ENCODE measurements at places on chromosomes 13 and 19.

DNA sequence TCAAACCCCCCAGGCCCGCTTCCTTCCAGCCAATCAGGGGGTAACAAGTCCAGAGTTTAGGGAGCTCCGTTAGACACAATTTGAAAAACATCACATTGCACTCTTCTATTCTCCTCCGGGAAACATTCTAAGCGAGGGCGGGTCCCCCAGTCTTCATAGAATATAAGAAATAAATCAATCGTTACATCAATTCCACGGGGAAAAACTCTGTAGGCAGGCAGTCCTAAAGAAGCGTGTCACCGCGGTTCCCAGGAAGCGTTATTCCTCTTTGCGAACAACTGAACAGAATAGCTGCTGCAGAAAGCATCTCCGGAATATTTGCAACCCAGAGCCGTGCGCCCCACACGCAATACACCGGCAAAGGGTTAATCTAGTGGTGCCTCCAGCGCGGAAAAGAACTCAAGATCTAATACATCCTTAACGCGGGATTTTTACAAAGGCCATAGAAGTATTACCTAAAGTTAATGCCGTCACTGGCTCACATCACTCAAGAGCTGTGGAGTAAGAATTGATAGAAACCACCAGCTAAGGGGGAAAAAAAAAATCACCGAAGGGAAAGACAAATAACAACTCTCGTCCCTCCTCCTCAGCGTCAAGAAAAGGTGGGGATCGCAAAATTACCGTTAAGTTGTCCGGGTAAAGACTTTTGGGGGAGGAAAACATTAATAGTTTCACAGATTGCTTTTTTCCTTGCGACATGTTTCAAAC, 65.1 kb downstream of the KCNRG start:
- DNase-seq = peak; percentile 53

DNA sequence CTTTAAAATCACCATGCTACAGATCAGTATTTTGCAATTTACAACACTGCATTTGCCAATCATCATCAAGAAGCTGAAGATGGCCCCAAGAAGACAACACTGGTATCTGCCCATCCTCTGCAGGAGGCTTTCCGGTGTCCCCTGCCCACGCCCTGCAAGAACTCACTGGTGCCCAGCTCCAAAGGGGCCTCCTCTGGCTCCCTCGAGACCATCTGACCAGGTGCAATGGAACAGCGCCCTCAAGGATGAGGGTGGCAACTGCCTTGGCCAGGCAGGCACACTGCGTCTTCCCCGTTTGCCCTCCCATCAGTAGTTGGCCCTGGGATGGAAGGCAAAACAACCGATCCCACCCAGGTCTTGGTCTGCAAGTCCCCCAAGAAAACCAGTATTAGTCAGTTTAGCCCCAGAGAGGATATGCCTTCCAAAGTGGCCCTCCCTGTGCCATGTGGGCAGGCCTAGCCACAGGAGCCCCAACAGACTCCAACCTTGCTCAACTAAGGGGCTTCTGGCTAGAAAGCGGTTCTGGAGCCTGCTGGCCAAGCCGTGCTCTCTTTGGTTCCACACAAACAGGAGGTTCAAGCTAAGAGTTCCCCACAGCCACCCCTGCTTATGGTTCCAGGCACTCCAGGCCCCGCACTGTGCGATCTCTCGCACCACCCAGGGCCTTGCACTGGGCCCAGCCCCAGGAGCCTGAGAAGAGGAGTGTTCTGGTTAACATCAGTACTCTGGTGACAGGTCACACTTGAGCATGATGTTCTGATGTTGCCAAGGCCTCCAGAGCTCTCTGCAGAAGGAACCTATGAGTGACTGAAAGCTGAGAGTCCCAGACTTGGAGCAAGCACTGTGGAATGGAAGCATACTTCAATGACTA, 4.7 kb downstream of the PCID2 start:
- DNase-seq = no peak

DNA sequence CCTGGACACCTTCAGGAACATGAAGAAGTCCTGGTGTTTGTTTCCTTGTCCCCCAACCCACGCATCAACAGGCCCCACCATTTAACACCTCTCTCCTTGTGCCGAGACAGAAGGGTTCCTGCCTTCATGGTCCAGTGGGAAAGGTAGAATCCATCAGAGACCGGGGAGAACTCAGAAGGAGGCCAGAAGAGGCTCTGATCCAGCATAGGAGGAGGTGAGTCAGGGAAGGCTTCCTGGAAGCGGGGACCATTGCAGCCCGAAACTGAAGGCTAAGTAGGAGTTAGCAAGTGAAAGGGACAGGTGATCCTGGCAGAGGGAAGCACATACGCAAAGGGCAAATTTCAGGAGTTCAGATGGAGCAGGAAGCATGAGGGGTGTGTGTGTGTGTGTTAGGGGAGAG, 484 bp downstream of the ICAM3 start:
- DNase-seq = no peak

- no peak for DNase-seq
Measured at GRCh38 chr13:78187781-78188180, 269.1 kb upstream of the EDNRB start.

GRCh38 chr19:7337380-7338194, 11.2 kb upstream of the ARHGEF18 start:
- DNase-seq = no peak

GRCh38 chr13:28532388-28533124, 37.6 kb upstream of the FLT1 start:
- DNase-seq = peak; percentile 42

DNA sequence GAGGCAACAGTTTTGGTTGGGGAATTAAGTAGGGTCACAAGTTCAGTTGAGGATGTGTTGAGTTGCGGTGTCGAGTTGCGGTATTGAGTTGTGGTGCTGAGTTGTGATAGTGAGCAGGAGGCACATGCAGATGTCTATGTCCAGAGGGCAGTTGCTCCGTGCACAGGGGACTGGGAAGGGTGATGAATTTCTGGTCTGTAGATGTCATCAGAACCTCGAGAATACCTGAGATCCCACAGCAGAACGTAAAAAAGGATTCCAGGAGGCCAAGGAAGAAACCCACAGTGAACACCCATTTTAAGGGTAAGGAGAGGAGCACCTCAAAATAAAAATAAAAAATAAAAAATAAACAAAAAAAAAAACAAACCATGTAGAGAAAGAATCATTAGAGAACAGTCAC, 354.4 kb upstream of the ARGLU1 start:
- no peak for DNase-seq

DNA sequence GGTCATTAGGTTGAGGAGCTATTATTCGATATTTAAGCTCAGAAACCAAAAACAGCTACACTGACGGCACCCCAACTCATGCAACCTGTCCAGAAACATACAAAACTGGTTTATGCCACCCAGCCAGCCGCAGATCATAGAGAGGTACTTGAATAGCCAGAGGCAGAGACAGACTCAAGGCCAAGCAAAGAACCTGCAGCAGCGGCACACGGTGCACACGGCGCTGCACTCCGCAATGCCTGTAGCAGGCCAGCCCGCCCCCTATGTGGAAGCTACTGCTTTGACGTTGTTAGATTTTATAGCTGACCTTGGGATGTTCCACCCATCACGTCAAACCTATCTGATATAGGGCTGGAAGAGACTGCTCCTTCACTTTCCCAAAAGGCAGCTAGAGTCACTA, 11.9 kb upstream of the DHRS12 start:
- no peak for DNase-seq

DNA sequence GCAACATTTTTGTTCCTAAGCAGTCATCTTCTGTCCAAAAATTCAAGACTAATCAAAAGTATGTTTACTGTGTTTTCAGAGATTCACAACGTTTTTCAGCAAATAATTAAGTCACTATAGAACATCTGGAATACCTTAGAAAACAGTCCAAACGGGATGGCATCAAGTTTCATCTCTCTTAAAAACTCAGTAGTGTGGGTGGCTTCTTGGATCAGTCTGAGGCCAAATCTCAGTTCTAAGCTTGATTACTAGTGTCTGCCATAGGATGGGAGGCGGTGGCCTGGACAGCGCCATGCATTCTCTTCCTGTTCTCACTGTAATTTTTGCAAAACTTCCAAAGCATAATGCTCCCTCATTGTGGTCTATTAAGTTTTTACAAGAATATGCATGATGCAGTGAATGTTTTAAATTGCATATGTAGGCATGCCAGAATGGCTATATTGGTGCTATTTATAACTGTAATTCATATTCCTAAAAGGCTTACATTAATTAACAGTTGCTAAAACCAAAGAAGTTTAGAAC, 37.1 kb downstream of the ANKRD10 start:
- DNase-seq = no peak

- DNase-seq = no peak
Measured at GRCh38 chr13:113636266-113636963, 21.6 kb downstream of the ATP4B start.

- no peak for DNase-seq
Measured at GRCh38 chr13:33785384-33785783, 32.6 kb upstream of the RFC3 start.

- no peak for DNase-seq
Measured at GRCh38 chr19:34734537-34735103, 577 bp downstream of the ZNF181 start.

DNA sequence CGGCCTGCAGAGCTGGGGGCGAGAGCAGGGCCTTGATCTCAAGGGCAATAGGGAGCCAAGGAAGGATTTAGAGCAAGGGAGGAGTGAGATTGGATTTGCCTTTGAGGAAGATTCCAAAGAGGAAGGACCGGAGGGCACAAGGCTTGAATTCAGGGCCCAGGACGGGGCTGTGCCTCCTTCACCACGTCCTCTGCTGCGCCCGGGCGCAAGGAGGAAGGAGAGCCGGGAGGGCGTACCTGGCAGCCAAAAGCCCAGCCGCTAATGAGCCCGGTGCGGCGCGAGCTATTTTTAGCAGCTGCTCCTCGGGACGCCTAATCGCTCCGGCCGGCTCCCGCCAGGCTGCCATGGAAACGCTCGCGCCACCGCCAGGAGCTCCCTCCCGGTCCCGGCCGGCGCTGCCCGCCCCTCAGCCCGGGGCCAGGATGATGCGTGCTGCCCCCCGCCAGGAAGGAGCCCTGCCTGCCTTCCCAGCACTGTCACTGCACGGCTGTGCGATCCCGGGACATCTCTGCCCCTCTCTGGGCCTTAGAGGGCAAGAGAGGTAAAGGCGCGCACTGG, 31.3 kb downstream of the TINCR start:
- no peak for DNase-seq

DNA sequence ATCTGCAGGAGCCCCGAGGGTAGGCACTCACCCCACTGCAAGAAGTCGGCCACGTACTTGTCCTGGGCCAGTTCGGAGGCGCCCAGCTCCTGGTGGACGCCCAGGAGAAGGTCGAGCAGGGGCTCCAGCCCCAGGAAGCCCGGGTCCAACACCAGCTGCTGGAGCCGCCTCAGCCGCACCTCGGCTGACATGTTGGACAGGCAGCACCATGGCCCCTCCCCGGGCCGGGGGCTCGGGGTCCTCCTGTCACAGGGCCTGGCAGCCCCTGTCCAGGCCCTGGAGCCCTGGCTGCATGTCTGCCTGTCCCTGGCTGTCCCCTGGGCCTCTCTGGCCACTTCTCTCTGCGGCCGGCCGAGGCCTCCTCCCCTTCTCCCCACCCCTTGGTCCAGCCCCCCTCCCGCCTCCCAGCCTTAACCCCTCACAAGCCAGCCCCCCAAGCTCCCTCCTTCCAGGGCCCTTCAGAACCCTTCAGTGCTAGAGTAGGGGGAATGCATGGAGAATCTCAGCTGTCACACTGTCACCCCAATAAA, at the start of gene DMPK:
Gene DMPK (minus strand): TSS at position 329 of the 530 bp plus-strand sequence. CDS start 138 bp downstream, at position 191.
- no peak for DNase-seq

DNA sequence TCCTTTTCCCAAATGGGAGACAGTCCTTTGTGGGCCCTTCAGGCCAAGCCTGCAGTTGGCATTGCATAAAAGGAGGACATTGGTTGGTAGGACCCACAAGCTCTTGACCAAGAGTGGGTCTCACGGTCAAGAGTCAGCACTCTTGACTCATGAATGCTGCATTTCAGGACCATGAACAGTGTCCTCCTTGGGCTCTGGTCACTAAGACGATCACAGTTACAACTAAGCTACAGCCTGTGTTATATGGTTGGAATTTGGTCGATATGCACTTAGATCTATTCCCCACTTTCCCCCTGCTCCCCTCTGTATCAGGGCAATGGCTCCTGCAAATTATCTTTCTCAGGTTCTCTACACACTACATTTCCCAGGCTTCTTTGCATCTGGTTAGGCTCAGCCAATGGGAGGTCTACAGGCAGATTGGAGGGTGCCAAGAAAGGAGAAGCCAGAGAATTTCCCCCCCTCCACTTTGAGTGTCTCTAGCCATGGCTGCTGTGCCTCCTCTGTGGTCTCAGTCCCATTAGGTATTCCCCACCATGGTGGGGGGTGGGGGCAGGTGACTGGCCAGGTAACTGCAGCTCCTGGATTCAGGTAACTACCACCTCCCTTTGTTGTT, 3.1 kb upstream of the OLFM2 start:
- DNase-seq = no peak

GRCh38 chr19:6533000-6533328, 2.1 kb downstream of the TNFSF9 start:
- no peak for DNase-seq

DNA sequence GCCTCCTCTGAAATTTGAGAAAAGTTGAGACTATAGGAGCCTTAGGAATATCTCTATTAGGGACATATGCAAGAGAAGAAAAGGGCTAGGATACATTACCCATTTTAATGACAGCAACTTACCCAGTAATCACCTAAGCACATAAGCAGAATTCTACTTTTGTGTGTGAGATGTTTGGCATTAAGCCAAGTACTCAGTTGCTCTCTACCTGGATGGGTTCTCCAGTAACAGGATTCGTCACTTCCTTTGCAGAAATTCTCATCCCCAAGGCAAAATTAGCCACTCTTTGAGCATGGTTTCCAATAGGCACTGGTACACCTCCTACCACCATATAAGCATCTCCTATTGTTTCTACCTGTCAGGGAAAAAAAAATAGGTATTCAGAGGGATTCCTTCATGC, 95.1 kb downstream of the C13orf42 start:
- no peak for DNase-seq

DNA sequence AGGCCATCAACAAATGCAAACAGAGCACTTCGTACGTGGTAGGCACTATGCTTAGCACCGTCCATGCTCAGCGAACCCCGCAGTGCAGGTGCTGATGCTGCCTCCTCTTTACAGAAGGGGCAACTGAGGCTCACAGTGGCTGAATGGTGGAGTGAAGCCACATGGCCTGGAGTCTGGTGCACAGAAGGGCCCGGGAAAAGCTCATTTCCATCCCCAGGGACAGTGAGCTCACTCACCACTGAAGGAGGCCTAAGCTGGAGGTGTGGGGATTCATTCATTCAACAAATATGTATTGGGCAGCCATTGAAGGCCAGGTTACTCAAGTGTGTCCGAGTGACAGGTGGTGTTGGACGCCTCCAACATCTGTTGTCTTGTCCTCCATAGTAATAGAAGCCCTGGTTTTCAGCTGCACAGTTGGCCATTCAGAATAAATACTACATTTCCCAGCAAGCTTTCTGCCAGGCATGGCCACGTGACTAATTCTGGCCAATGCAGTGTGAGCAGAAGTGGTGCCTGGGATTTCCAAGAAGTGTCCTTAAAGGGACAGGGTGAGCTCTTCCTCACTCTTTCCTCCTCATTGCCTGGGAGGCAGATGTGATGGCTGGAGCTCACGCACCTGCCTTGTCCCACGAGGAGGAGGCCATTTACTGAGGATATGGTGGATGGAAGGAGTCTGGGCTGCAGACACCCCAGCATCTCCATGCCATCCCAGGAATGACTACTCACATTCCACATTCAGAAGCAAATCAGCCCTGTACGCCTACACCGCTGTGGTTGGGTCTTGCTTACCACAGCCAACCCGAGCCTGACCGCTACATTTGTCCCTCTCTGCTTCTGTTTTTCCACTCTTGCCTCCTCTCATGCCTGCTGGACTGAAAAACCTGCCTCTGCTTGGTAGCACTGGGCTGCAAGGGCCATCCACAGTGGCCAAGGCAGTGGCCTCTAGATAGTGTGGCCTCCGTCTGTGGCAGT, 2.3 kb upstream of the ZNRF4 start:
- no peak for DNase-seq

Data from activated T-cell treated with anti-CD3 and anti-CD28 coated beads, Interleukin-2, amount 50 U/mL, for 48 hours (primary cell).